ENCODE measurements at places on chromosomes 4 and X.

DNA sequence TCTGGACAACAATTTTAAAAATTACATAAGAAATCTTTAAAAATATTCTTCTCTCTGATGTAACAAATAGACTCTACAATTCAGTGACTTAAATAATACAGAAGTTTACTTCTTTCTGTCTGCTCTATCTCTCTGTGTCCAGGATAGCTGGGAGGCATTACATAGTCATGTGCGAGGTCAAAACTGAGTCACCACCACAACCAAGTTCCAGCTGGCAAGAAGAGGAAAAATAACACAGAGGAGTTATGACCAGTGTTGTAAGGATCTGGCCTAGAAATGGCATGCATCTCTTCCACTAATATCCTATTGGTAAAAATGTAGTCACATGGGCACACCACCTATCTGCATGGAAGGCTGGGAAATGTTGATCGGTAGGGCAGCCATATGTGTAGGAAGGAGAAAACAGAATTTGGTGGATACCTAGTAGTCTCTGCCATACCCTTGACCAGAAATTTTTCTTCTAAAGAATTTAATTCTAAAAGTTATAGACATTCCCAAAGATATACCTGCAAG, 39.4 kb upstream of the WDFY3 start:
- DNase-seq: no peak

DNA sequence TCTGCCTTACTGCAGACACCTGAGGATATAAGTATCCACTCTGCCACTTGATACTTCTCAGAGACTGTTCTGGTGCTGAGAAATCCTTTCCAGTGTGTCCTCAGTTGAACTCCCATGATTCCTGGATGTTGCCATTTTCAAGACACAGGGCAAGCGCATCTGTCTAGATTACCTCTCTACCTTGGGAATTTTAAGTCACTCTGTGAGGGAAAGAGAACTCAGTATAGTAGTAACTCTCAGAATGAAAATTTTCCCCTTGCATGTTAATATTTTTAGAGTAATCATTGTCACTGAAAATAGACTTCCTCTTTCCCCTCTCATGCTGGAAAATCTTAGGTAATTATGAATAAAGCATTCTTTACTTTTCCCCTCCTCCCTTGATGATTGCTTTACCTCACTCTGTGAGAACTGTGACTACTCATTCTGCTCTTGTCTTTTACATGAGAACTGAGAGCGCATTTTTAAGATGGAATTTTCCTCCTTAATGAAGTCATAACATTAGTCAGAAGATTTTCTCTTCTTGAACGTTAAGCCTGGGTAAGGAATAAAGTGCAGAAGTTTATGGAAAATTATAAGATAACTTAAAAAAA, 45.0 kb downstream of the TET2 start:
- DNase-seq: no peak

- no peak for DNase-seq
Observed at GRCh38 chrX:132590350-132591026, 101.7 kb upstream of the MBNL3 start.

- no peak for DNase-seq
Observed at GRCh38 chrX:120857240-120857639, 18.4 kb downstream of the CT47B1 start.

DNA sequence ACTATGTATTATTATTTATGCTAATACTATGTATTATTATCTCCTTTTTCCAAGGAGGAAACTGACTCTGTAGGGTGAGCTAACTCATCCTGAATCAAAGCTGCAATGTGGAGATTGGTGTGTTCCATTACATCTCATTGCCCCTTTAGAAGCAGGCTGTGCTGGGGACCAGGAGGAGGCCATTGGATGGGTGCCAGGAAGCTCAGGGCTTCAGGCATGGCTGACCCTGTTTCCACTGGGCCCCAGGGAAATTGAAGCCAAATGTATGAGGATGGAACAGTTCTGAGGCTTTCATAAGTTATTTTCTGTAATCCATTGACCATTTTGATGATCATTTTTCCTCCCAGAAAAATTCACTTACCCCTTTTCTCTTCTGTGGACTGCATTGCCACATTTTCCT, 418.8 kb upstream of the ZFP42 start:
- DNase-seq: no peak

- DNase-seq: no peak
Observed at GRCh38 chrX:24676403-24677024, 17.2 kb upstream of the POLA1 start.

- DNase-seq: no peak
Observed at GRCh38 chr4:14404730-14405129, 597.6 kb upstream of the CPEB2 start.

- no peak for DNase-seq
Observed at GRCh38 chrX:9466736-9467135, 1.9 kb downstream of the TBL1X start.
